B cell (primary cell): ENCODE measurements at places on chromosomes 1 and 21. TPM values are rescaled to one million over a fixed set of nuclear protein-coding genes. Genes with fewer than 3 reads are reported as not detected.

MTARC2 gene
- total RNA-seq = 17.2 and 22.6 TPM in 2 replicates

TP73 gene
- total RNA-seq = 1.2 and 2.0 TPM in 2 replicates

BARHL2 gene
- total RNA-seq = not detected in 2 replicates

CACNA1S gene
- total RNA-seq = not detected in 2 replicates

MROH7 gene
- not detected in 2 replicates for total RNA-seq

AADACL3 gene
- total RNA-seq = not detected in 2 replicates

RNU1-3 gene
- total RNA-seq = 4,377 and 4,541 TPM in 2 replicates

VWA5B1 gene
- total RNA-seq = not detected in 2 replicates

LMX1A gene
- total RNA-seq = not detected in 2 replicates

HSPA6 gene
- 11.2 and 11.9 TPM in 2 replicates for total RNA-seq

RPS27 gene
- total RNA-seq = 4,276 and 4,812 TPM in 2 replicates

HLX gene
- total RNA-seq = 7.7 and 9.1 TPM in 2 replicates

LRRC39 gene
- total RNA-seq = 1.5 TPM in 2 replicates

CD5L gene
- 0.12 and 0.17 TPM in 2 replicates for total RNA-seq

PRAMEF12 gene
- total RNA-seq = not detected in 2 replicates

KCND3 gene
- total RNA-seq = not detected in 2 replicates
